Ascending aorta (tissue), 2 donors: ENCODE measurements at places on chromosomes 4 and X. TPM values are rescaled to one million over a fixed set of nuclear protein-coding genes. Genes with fewer than 3 reads are reported as not detected.

FNIP2 gene
- 44.1 TPM for total RNA-seq

DCAF4L1 gene
- 0.11 TPM for total RNA-seq

PNMA5 gene
- total RNA-seq, result not detected

EDA gene
- total RNA-seq, result 1.7 TPM

RNF175 gene
- total RNA-seq, result not detected

USP38 gene
- total RNA-seq, result 6.7 TPM

ERAS gene
- total RNA-seq, result not detected

KLF8 gene
- 5.7 TPM for total RNA-seq

MND1 gene
- total RNA-seq, result not detected

BMX gene
- total RNA-seq, result 1.3 TPM

SH3BGRL gene
- 91.9 TPM for total RNA-seq

DAPP1 gene
- total RNA-seq, result not detected

GAGE2A gene
- total RNA-seq, result not detected

SPANXA1 gene
- total RNA-seq, result not detected

MAP9 gene
- total RNA-seq, result 5.2 TPM

KLKB1 gene
- not detected for total RNA-seq

CXCL5 gene
- not detected for total RNA-seq

PABPC4L gene
- total RNA-seq, result 1.3 TPM
